Stimulated activated CD8-positive, alpha-beta memory T cell treated with anti-CD3 and anti-CD28 coated beads, Interleukin-7, amount 100 ng/mL, for 24 hours (primary cell): ENCODE measurements at places on chromosomes 12 and 14.

DNA sequence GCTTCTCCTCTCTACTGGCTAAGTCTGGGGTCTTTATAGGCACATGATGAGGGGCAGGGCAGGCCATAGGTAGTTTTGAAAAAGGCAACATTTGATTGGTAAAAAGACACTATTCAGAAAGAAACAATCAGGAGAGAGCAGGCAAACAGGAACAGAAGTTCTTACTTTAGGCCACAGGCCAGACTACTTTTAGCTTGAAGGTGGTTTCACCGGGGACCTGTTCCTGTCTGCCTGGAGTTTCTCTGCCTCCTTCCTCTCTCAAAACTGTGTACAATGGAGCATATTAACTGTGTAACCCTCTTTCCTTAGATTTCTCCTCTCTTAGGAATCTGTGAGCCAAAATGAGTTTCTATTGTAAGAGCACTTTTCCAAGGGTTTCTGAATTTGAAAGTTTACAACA, 167.9 kb upstream of the AVPR1A start:
- DNase-seq, result no peak

DNA sequence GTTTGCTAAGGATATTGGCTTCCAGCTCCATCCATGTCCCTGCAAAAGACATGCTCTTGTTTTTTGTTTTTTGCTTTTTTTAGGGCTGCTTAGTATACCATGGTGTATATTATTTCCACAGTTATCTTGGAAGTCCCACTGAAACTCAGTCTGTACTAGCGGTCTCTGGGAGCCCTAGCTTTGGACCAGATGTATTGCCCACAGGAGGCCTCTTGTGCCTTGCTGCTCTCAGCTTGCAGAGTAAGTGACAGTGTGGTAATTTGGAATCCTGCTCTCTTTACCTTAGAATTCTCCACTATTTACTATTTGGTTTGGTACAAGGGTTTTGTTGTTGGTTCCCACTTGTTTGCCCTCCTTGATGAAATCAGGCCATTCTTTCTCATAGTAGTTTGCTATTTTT, 1022.9 kb downstream of the LRFN5 start:
- no peak for DNase-seq

- no peak for DNase-seq
Observed at GRCh38 chr12:93184672-93185368, 192.9 kb upstream of the NUDT4 start.

- DNase-seq, result no peak
Observed at GRCh38 chr14:51575349-51576116, 76.2 kb upstream of the FRMD6 start.

DNA sequence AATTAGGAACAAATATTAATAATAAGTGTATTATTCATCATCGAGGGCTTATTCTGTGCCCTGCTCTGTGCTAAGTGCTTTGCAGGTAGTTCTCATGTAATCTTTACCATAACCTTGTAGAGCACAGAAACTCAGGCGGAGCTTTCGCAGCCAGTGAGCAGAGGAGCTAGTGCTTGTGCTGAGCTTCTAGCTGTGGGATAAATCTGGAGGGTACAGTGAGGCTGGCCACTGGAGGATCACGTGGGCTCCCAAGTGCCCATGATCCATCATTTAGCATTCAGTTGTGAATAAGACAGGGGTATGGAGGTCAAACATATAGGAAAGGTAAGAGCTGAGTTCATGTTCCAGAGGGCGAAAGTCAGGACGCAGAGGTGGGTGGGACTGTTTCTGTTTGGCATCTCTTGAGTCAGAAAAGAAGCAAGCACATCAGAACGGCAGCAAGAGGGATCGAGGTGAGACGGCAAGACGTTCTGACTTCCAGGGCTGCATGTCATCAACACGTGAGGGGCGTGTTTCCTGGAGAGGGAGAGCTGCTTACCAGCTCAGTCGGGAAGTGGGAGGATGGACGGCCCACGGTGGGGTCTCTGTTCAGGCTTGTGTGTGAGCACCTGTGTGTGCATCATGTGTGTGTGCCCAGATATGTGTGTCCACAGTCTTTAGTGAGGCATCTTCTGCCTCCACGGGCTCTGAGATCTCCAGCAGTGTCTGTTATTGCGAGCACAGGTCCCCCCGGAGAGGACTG, 16.8 kb upstream of the KRT80 start:
- no peak for DNase-seq

DNA sequence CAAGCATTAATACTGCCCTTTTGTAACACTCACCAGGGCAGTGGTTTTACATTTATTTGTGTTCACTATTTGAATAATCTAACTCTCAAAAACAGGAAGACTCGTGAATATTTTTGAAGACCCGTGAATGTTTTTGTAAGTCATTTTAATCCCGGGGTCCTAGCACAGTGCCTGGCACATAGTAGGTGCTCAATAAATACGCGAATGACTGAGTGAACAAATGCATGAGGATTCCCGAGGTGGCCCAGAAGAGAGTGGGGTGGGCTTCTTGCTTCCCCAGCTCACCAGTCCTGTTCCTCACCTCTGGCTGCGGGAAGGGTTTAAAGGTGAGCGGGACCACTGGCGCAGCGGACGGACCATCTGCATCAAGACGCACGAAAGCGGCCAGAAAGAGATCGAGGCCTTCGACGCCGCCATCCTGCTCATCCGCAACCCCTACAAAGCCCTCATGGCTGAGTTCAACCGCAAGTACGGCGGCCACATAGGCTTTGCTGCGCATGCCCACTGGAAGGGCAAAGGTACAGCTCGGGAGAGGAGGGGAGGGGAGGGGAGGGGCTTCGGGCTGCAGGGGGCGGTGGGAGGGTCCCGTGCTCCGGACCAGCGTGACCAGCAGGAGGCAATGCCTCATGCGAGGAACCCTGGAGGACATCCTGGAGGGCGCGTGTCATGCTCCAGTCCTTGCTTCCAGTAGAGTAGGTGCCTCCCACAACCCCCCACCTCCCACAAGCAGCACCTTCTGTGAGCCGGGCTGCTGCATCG, 98.9 kb downstream of the CMKLR1 start:
- DNase-seq, result no peak

GRCh38 chr14:93715279-93715927, 72.9 kb downstream of the PRIMA1 start:
- DNase-seq, result no peak

- no peak for DNase-seq
Observed at GRCh38 chr12:110639336-110640141, 25.6 kb downstream of the TCTN1 start.

- no peak for DNase-seq
Observed at GRCh38 chr12:13189264-13189663, 7.3 kb upstream of the EMP1 start.

DNA sequence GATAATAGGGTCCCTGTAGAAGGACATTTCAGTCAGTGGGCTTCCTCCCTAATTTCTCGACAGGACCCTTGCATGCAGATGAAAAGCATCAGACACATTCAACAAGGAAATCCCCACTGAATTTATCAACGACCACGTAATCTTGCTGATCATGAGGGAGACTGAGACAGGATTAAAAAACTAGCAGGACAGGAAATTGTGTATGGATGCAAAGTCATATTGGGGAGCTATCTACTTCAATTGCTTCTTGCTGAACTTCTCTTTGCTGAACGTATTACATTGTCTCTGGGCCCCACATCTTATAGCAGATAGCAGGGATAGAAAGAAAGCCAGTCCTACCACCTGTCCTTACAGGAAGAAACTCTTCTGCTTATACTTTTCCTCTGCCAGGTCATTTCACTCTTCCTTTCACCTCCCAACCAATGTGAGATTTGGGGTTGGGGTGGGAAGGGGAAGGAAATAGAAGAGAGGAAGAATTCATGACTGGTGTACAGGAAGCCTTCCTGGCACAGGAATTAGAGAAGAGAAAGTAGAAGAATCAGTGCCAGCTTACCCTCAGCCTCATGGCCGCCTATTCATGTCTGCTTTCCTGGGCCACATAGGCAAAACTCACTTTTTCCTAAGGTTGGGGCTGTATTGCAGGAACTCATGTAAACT, 333.3 kb downstream of the ZFP36L1 start:
- DNase-seq, result no peak

DNA sequence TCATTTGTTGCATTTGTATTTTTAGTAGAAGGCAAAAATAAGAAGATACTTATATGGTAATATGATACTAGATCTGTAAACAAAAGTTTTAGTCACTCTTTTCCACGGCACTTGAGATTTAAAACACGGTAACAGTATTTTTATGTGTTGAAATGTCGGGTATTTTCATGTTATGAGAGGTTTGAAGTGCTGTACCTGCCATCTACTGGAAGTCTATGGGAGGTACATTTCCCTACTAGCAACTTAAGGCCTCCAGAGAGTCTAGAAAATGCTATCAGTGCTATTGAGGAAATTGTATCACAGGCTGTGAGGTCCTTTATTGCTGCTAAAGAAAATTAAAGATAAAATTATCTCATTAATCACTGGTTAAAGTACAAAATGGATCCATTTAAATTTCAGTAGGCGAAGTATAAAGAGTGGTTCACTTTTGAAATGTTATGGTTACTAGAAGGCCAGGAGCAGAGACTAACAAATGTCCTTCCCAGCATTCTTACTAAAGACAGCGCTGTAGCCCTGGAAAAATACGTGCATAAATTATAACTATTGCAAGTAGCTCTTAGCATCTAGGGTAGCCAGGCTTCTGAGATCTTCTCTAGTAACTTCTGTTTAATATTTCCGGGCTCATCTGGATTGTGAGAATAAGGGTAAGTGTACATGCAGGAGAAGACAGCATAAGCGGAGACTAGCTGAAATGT, 77.6 kb upstream of the PRKD1 start:
- no peak for DNase-seq

- DNase-seq, result no peak
Observed at GRCh38 chr14:88380405-88380804, 5.1 kb upstream of the SPATA7 start.

DNA sequence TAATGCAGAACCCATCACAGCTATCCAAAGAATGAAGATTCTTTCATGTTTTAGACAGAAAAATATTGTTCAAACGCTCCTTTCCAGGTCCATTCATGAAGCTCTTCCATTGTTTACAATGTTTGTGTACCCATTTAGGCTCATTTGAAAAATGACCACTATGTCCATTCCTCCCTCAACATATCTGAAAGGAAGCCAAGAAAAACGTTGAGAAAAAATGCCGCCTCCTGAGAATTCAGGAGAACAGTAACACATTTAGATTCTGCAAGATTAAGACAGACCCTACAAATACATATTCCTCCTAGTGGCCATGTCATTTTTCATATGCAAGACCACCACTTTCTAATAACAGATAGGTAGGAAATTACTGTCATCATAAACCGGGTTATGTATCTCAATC, 124.4 kb downstream of the SLC25A21 start:
- DNase-seq, result no peak

- no peak for DNase-seq
Observed at GRCh38 chr12:15627995-15628945, 160.9 kb downstream of the EPS8 start.

DNA sequence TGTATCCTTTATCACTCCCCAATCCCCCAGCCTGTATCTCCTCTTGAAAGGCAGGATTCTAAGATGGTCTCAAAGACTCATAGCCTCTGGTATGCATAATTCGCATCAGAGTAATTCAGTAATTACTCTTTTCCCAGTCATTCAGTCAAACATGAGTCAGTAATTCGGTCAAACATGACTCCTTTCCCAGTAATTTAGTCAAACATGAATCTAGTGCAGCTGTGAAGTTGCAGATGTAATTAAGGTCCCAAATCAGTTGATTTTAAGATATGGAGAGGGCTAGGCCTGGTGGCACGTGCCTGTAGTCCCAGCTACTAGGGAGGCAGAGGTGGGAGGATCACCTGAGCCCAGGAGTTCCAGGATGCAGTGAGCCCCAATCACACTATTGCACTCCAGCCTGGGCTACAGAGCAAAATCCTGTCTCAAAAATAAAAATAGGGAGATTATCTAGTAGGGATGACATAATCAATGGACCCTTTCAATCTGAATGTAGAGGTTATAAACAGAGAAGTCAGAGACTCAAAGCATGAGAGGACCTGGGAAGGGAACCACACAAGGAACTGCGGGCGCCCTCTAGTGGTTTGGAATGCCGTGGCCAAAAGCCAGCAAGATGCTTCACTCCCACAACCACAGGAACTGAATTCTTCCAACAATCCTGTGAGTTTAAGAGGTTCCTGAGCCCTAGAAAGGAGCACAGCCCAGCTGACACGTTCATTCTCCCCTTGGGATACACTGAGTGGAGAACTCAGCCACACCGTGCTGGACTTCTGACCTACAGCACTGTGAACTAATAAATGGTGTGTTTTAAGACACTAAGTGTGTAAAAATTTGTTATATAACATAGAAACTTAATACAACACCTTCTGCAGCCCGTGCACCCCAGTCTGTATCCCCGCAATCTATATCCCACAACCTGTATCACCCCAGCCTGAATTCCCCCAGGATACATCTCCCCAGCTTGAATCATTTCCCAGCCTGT, 14.3 kb upstream of the ARMH4 start:
- peak; percentile 64 for DNase-seq

- DNase-seq, result no peak
Observed at GRCh38 chr14:104567141-104567956, 12.2 kb upstream of the C14orf180 start.

- DNase-seq, result peak; percentile 9
Observed at GRCh38 chr14:77375973-77376770, 722 bp downstream of the TMED8 start.

- DNase-seq, result no peak
Observed at GRCh38 chr14:37620856-37621255, 25.4 kb downstream of the TTC6 start.

GRCh38 chr14:69059658-69060623, 80.8 kb upstream of the ACTN1 start:
- DNase-seq, result no peak

DNA sequence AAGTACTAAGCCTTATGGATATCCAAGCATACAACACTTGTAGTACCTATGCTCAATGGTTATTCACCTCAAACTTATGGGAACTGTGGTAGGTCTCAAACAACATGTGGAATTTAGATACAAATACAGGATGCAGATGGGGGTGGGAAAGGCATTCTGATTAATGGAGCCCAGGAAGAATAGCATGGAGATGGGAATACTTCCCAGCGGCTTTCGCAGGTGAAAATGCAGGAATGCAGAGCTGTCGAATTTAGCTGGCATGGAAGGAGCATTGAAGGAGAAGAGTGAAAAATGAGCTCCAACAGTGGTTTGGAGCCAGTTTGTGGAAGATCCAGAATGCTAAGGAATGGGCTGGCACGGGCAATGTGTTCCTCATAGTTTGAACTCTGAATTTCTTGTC, 89.9 kb downstream of the NKX2-1 start:
- no peak for DNase-seq

GRCh38 chr12:4439736-4440135, 5.9 kb downstream of the FGF6 start:
- no peak for DNase-seq

GRCh38 chr14:35159742-35160409, 37.5 kb downstream of the PRORP start:
- DNase-seq, result no peak

GRCh38 chr14:73599499-73599898, 7.8 kb downstream of the ACOT4 start:
- no peak for DNase-seq
